ENCODE measurements at places on chromosomes 1 and 21. TPM values are rescaled to one million over a fixed set of nuclear protein-coding genes. Genes with fewer than 3 reads are reported as not detected.
A peak's percentile ranks its signal among the peaks of the same experiment; 100 is the strongest.

GRCh38 chr1:43986712-43987111 lies 4.7 kb upstream of the CCDC24 start:
- DNase-seq: no peak

DNA sequence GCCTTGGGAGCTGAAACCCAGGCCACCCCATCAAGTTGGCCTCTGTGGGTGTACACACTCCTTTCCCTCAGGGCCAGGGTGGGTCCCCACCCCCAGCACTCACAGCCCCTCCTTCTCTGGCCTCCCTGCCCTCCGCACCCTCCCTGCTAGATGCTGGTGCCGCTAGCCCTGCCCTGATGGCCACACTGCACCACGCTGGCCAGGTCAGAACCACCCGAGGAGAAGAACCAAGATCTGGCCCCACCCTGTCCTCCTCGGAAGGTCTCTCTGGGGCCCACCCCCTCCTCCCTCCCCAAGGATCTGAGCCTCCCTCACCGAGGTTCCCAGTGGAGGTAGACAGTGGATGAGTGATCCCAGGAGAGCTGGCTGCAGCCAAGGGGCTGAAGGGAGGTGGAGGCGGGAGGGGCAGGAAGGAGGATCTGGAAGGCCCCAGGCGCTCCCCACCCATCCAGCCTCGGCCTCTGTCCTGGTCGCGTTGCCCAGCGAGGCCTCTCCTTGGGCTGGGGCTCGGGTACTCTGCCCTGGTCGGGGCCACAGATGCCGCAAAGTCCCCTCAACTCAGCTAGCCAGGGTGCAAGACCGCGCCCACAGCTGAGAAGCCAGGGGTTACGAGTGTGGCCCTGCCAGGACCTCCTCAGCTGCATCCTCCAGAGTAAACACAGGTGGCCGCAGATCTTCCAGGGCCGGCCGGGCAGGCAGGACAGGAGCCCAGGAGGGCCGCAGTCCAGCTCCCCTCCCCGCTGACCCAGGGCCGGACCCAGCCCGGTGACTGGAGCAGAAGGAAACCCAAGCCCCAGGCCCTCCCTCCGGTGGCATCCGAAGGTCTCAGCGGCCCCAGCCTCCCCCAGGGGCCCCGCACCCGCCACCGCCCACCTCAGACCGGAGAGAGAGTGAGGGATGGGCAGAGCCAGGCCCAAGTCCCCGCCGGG lies 5.2 kb downstream of the B3GALT6 start:
- no peak for DNase-seq

DNA sequence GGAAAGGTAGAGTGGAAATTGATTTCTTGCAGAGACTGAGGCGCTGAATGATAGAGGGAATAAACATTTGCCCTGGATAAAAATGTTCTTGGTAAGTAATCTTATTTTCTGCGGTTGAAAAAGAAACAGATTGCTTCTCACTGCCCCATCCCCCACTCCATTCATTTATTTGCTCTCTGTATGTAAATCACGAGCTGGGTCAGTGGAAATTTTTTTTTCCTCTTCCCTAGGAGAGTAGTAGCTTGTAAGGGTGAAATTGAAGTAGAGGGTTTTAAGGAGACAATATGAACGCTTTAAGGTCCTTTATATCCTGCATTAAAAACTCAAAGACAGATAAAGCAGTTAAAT lies 1.4 kb upstream of the BRINP3 start:
- DNase-seq: no peak

DNA sequence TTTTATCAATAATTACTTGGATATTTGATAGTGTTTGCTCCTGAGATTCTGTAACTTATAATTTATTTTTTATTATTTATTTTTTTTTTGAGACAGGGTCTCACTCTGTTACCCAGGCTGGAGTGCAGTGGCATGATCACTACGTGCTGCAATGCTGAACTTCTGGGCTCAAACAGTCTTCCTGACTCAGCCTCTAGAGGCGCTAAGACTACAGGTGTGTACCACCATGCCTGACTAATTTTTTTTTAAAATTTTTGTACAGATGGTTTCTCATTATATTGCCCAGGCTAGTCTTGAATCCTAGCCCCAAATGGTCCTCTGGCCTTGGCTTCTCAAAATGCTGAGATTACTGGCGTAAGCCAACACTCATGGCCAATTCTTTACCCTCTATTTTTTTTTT lies 845.5 kb upstream of the ADGRL4 start:
- no peak for DNase-seq

DNA sequence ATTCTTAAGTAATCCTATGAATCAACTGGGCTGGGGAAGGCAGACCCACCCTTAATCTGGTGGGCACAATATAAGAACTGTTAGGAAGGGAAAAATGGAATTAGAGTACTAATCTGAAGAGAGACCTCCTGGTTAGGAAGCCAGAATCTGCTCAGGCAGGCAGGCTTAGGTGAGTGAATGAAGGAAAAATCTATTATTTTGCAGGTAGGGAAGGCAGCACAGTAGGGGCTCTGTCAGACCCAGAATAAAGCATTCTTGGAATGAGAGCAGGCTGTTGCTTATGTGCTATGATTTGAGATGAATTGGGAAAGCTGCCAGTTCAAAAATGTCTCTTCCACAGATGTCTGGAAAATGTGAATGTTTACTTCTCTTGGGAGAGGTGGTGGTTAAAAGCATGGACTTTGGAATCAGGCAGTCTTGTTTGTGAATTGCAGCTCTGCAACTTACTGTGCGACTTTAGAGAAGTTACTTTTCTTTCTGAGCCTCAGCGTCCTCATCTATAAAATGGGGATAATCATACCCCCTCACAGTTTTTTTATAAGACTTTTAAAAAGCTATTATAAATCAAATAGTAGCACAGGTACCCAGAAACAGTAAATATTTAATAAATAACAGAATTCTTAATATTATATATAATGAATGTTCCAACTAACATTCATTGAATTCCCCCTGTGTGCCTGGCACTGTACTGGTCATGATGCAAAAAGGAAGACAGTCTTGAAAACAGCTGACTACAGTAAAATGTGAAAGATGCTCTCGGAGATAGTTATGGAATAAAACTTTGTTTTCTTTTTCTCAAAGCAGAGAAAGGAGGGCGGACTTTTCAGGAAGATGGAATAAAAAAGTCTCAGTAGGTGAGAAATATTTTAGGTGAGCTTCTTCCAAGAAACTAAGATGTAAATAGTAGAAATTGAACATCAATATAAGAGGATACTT lies 15.3 kb upstream of the ZNF644 start:
- no peak for DNase-seq

DNA sequence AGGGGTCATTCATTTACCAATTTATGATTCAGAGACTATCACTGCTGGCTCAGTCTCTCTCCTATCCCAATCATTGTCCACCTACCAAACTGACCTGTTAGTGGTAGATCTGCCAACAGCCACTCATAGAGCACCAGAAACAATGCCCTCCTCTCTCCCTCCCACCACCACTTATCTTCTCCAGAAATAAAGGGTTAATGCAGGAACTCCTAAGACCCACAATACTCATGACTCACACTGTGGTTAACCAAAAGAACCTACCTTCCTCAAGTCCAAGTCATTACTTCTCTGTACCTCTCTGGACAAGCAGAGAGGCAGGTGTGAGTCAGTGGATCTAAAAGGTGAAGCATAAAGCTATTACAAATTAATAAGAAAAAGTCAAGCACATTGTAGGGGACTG lies 40.9 kb upstream of the CAMK1G start:
- no peak for DNase-seq

DNA sequence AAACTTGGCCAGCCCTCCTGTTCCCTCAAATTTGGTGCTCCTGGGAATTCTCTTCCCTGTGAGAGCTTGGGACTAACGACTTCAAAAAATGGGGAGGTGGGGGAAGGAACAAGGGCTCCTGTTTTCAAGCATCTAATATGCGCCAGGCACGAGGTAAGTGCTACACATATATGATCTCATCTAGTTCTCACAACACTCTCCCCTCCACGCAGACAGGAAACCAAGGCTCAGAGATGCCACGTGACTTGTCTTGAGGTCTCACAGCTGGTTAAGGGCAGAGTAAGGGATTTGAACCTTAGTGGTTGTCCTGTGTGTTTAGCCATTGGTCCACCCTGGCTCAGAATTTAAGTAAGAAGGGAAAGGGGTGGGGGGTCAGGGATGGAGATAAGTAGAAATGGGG lies 125.9 kb downstream of the DMRTB1 start:
- peak; percentile 63 for DNase-seq

- DNase-seq: no peak
These were observed 33.7 kb downstream of the CDCA8 start for GRCh38 chr1:37725851-37726613.

GRCh38 chr1:30328401-30329262 lies 394.8 kb downstream of the MATN1 start:
- no peak for DNase-seq

DNA sequence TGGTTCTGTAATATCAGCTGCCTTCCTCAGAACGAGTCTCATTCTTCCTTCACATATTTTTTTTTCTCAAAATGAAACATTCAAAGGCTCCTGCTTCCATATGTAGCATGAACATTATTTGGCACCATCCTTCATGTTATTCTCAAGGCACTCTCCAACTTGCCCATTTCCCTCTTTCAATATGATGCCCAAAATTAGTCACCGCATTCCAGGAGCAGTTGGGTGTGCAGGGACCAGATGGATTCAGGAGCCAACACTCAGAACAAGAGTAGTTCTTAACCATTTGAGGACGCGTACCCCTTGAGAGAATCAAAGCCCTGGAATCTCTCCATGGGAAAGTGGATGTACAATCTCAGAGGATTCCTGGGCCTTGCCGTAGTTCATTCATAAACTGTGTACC lies 50.3 kb downstream of the KCNK1 start:
- no peak for DNase-seq

DNA sequence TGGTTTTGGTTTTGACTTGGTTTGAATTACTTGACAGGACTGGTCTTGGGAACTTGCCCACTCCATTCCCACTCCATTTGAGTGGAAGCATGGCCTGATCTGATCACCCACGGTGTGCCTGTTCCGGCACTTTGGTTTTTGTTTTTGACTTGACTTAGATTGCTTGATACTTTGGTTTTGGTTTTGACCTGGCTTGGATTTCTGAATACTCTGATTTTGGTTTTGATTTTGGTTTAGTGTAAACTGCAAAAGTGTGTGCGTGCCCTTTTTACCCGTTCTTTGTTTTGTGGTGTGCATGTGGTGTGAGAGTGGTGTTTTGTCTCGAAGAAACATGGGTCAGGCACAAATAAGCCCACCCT lies 50.0 kb downstream of the ADCY10 start:
- DNase-seq: no peak

DNA sequence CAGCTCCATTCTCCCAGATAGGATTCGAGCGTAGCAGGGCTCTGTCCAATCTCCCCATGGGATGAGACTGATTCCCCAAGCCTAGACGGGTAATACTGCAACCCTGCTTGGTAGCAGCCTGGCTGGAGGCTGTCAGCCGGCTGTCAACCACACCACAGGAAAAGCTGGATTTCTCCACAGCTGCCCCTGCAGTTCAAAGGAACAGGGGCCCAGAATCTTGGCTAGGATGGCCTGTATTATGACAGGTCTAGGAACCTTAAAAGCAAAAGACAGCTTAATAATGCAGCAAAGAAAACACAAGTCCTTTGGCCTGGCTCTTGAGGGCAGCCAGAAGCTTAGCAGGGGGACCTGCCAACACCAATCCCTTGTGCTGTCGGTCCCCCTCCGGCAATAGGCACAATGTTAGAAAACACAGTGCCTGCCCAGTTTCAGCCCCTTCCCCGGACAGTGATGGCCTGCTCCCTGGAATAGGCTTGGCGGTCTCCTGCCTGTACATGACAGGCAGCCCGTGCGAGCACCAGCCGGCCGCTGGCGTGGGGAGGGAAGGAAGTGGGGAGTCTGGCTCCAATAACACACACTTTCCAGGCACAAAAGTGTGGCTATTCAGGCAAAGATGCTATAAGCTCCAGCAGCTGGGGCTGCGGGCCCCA lies 90.5 kb downstream of the TRABD2B start:
- DNase-seq: no peak

GRCh38 chr1:24321697-24322469 lies 2.7 kb downstream of the GRHL3 start:
- peak; percentile 46 for DNase-seq

GRCh38 chr1:79052829-79053449 lies 46.4 kb upstream of the ADGRL4 start:
- no peak for DNase-seq

GRCh38 chr1:51726544-51727225 lies 109.8 kb downstream of the OSBPL9 start:
- DNase-seq: no peak

- DNase-seq: no peak
These were observed 165.4 kb upstream of the C8B start for GRCh38 chr1:57131257-57131656.

DNA sequence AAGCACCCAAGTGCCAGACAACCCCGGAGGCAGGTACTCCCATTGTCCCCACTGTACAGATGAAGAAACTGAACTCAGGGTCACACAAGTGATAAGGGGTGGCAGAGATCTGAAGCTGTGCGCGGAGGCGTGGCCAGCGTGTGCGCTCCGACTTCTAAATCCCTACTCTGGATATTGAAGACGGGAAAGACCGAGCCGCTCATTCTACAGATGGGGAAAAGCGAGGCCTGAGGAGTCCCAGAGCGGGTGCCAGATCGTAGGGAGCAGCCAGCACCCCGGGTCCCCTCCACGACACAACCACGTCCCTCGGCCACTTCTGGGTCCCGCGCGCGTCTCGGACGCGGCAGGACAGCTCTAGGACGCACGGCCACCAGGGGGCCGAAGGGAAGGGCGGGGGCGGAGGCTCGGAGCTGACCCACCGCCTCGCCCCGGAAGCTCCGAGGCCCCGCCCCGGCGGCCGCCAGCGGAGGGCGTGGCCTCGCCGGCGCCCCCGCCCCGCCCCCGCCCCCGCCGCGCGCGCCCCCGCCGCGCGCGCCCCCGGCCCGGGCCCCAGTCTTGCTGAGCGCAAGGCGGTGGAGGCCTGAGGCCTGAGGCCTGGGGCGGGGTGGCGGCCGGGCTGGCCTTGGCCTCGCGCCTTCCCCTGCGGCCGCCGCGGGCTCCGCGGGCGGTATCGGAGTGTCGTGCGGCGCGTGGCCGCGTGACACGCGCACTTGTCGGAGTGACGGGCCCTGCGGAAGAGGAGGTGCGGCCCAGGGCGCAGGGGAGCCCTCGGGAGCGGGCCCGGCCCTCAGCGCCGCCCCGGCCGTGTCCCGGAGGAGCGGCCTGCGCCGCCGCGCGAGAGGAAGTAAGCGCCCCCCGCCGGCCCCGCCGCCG lies at the start of gene H6PD:
Gene H6PD, plus strand, starts transcription at position 552 of the 873 bp plus-strand sequence. CDS start 10,161 bp downstream, outside the sequence.
- DNase-seq: peak; percentile 49

PAPPA2 gene
- not detected for total RNA-seq

NLRP3 gene
- 8.5 TPM for total RNA-seq

KIF21B gene
- 89.1 TPM for total RNA-seq

Data from T-cell (primary cell).